Suppressor macrophage treated with lipopolysaccharide for 4 hours (primary cell): ENCODE measurements at places on chromosomes 13 and 19.

DNA sequence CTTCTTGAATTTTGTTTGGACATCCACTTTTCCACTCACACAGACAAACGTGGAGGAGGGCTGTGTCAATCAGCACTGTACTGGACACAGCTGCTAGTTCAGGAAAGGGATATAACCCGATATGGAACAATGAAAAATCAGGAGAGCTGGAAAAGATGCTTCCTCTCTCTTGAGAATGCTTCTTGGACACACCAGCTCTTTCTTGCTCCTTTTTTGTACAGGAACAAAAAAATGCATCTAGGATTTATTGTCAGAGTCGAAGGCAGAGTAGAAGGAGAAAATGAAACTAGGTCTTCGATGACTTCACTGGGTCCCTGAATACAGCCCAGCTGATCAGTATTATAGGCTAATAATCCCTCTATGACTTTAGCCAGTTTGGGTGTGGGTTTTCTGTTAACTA lies 62.2 kb downstream of the PEG3 start:
- no peak for DNase-seq

DNA sequence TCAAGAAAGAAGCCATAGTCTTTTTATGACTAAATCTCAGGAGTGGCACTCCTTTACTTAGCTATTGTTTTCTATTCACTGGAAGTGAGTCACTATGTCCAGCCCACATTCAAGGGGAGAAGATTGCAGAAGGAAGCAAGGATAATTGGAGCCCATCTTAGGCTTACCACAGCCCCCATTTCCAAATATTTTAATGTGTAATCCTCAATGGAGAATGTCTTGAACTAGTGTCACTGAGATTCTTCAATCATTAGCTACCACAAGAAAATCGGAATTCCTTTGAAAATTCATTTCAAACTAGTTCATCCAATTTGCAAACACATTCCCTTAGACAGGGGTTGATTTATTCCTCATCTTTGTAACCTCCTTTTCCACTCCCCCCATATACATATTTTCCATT lies 84.7 kb downstream of the DLEU7 start:
- DNase-seq = no peak

- no peak for DNase-seq
Observed at GRCh38 chr13:44732503-44733098, 156.5 kb upstream of the TSC22D1 start.

DNA sequence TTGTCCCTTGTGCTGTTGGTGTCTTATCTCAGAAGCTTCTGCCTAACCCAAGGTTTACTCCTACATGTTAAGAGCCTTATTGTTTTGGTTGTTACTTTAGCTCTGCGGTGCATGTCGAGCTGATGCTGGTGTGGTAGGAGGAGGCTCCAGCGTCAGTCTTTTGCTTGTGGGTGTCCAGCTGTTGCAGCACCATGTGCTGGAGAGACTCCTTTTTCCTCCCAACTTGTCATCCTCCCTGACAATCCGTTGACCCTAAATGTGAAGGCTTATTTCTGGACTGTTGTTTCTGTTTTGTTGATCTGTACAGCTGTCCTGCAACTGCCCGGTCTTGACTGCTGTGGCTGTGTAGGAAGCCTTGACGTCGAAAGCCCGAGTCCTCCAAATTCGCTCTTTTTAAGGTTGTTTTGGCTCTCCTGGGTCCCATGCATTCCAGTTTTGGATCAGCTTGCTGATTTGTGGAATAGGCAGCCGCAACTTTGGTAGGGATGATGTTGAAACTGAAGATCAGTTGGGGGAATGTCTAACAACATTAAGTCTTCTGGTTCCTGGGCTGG lies 15.3 kb downstream of the NAXD start:
- no peak for DNase-seq

DNA sequence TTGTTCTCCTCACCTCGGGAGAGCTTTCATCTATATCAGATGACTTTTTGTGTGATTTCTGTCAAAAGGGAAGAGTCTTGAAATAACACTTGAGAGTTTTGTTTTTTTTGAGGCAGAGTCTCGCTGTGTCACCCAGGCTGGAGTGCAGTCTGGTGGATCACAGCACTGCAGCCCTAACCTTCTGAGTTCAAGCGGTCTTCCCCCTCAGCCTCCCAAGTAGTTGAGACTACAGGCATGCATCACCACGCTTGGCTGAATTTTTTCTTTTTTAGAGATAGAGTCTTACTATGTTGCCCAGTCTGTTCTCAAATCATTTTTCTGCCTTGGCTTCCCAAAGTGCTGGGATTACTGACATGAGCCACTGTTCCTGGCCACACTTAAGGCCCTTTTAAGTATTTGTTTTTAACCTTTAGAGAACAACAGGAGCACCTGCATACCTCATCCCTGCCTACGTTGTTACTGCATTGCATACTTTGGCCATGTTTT lies 11.4 kb downstream of the NDFIP2 start:
- no peak for DNase-seq

DNA sequence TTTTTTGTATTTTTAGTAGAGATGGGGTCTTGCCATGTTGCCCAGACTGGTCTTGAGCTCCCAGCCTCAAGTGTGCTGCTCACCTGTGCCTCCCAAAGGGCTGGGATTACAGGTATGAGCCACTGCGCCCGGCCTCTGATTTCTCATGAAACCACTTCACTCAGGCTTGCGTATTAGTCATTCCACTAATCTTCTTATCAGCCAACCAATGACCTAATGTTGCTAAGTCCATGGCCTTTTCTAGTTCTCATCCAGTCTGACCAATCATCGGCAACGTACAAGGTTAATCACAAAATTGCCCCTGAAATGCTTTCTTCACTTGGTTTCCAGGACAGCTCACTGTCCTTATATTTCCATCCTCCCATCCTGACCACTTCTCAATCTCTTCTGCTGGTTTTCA lies 605.3 kb upstream of the SLC10A2 start:
- DNase-seq = no peak

DNA sequence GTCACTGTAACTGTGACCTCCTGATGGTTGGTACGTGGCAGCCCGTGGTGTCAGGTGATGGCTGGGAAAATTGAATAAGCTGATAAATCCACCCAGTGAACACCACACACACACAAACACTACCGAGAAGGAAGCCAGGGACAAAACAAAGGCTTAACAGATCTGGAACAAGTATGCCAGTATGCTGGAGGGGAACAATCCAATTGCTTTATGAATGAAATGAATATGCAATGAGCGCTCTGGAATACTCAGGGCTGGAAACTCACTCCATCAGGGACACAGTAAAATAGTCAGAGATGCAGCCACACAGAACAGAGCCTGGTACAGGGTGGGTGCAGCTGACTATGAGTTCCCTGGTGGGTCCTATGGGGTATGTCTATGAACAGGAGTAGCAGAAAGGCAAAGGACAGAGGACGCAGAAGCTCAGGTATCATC lies 16.7 kb downstream of the TMTC4 start:
- DNase-seq = no peak

DNA sequence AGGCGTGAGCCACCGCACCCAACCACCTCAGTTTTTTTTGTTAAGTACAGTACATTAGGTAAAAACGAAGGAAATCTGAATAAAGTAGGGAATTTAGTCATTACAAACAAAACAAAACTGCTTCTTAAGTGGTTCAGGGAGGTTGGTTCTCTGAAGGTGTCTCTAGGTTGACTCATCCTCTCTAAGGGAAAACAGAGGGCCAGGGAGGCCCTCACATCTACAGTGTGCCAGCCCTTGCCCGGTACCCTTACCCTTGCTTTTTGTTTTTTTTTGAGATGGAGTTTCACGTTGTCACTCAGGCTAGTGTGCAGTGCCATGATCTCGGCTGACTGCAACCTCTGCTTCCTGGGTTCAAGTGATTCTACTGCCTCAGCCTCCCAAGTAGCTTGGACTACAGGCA lies 17.2 kb upstream of the JUND start:
- no peak for DNase-seq

DNA sequence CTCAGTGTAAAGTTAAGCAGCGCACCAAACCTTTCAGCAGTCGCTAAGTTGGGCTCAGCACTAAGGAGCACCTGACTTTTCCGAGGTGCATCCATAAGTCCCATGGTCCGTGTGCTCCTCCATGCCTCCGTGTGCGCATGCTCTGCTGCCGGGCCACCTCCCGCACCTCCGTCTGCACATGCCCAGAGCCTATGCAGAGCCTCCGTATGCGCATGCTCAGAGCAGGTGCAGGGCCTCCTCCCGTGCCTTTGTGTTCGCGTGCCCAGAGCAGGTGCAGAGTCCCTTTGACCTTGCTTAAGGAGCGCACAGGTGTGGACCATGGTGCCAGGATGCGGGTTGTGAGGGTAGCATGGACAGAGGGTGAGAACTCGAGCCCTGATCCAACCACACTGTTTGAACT lies 46.0 kb downstream of the ATP11A start:
- no peak for DNase-seq

GRCh38 chr19:40279761-40280607 lies 5.2 kb downstream of the AKT2 start:
- DNase-seq = peak; percentile 12
